Left ventricle myocardium superior (tissue), 1 donor: ENCODE measurements at places on chromosomes 16 and 17.

- peak; percentile 14 for DNase-seq
Measured at GRCh38 chr17:16923904-16924695, 47.8 kb downstream of the TNFRSF13B start.

DNA sequence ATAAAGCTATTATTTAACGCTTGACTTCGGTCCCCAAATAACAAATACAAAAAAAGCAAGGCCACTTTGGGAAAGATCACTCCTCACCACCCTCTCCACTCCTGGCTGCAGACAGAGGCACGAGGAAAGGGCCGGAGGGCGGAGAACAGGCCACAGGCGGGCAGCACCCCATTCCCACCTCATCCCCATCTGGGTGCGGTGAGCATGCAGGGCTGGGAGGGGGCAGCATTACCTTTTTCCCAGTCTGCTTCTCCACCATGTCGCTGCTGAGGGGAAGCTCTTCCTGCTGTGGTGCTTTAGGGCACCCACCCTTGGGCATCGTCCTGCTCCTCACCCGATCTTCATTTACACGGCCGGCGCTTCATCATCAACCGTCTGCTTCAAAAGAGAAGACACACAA is 99.2 kb downstream of the ZNF778 start:
- DNase-seq: no peak

- no peak for DNase-seq
Measured at GRCh38 chr17:61233991-61234750, 165.5 kb upstream of the TBX2 start.

- peak; percentile 82 for DNase-seq
Measured at GRCh38 chr17:82065638-82066303, at the start of gene DUS1L. Gene DUS1L, minus strand, starts transcription at chr17:82065804. Its CDS starts 745 bp downstream, at chr17:82065059.
